Stimulated activated CD8-positive, alpha-beta memory T cell treated with anti-CD3 and anti-CD28 coated beads, Interleukin-7, amount 100 ng/mL, for 4 hours (primary cell): ENCODE measurements at places on chromosomes 12 and 14.

DNA sequence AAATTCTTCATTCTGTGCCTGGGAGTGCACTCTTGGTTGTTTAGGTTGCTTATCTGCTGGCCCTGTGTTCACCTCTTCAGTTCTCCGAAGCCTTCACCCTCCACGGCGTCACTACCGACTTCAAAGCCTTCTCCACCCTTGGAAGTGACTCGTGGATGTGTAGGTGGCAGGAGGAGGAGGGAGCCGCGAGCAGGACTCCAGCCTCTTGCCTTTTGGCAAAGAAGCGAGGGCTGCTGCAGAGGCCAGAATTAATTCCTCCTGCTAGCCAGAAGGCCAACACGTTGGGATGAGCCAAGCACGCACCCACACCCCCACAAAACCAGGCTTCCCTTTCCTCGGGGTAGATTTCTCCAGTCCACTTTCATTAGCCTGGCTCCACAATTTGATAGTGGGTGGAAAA is 86.5 kb downstream of the TBX5 start:
- no peak for DNase-seq

DNA sequence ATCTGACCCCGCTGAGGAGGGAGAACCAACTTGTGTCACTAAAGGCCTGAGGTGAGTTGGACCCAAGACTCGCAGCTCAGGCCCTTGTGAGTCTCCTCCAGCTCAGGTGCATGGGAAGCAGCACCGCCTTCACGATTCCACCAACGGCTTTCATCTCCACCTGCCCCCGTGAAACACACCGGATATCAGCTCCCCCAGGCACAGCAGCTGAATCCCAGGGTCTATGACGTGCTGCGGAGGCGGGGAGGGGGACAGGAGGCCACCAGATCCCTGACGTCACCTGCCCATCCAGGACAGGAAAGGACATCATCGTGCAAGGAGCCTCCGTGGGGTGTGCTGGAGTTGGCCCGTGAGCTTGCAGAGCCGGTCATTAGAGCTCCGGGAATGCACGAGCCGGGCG is 18.5 kb upstream of the SFSWAP start:
- DNase-seq, result no peak

- DNase-seq, result no peak
Observed at GRCh38 chr12:104769144-104769561, 188.9 kb downstream of the SLC41A2 start.

- DNase-seq, result no peak
Observed at GRCh38 chr12:98754095-98754494, 109.0 kb downstream of the APAF1 start.

GRCh38 chr12:67531501-67531900 is 117.0 kb upstream of the DYRK2 start:
- DNase-seq, result no peak

DNA sequence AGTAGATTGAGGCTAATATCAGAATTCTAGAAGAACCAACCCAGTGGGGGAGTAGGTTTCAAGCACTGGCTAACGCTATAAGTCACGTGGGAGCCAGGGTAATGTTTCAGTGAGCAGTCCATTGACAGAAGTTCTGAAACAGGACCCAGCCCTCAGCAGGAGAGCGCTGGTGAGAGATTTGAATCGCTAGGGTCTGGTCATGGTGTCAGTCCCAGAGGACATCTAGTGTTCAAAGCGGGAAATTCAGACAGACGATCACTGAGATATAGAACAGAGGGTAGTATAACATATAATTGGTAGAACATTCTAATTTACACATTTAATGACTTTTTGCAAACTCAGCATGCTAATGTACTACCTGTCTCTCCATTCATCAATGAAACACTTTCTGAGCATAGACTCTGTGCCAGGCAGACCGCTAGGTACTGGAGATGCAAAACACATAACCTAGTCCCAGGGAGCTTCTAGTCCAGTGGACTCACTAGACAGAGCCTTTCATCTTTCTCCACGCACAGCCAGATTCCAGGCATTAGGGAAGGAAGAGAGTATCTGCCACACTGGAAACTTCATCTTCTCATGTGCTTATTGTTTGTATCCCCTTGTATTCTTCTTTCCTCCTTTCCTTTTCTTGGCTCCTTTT is 35.4 kb upstream of the RNASE3 start:
- no peak for DNase-seq

DNA sequence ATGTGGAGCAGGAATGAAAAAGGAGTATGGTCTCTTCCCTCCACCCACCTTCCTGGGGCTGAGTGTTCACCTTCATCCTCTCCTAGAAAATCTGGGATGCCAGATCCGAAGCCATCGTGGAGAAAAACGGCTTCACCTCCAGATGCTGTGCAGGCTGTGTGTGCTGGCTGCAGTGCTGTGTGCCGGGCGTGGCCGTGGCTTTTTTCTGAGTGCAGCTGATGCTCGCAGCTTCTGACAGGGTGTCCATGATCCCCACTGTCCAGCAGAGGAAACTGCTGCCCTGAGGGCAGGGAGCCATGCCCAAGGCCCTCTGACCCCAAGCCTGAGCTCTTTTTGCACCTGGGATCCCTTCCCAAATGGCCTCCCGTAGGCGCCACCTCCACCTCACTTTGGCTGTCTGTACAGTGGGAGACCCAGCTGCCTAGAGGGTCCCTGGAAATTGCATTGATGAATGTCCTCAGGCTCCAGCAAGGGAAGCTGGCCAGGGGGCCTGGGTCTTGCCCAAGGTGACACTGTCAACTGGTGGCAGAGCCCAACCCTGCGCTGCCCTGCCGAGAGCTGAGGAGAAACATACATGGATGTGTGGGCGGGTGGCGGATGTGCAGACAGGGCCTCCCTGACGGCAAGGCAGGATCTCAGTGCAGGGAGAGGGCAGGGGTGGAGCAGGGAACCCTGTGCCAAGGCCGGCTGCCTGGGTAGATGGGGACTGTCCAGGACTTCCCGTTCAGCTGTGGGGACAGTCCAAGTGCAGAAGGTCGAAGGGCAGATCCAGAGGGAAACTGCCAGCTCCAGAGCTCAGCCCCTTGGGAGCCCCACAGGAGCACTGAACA is 53.3 kb downstream of the BEGAIN start:
- no peak for DNase-seq

DNA sequence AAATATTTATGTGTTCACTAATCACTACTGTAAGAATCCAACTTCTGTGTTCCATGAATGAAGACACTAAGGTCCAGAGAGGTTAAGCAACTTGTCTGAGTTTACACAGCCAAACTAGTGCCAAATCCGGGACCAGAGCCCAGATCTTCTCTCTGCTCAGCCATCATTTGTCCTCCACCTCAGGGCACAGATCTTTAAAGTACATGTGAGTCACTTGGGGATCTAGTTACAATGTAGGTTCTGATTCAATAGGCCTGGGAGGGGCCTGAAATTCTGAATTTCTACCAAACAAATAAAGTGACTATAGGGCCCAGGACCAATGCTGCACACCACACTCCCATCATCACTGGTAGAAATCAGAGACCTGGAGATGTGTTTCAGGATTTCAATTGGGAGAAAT is 162.9 kb downstream of the GXYLT1 start:
- no peak for DNase-seq

GRCh38 chr12:51850965-51851299 is 2.4 kb upstream of the FIGNL2 start:
- no peak for DNase-seq

- no peak for DNase-seq
Observed at GRCh38 chr12:3771853-3772252, 18.9 kb upstream of the CRACR2A start.

DNA sequence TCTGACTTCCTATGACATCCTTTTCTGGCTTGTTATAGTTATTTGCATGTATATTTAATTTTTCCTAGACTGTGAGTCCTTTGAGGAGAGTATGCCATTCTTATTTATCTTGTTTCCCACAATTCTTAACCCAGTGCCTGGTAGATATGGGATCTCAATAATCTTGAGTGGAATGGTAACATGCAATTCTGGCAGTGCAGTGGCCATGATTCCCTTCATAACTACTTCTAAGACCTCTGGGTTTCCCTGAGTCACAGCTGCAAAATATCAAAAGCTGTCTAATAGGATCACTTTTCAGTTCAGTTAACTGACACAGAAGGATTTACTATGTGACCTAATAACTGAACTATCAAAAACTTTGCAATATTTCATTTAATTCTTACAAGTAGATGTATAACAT is 135.0 kb downstream of the ADAMTS20 start:
- DNase-seq, result no peak

GRCh38 chr12:31737345-31737744 is 8.5 kb upstream of the AMN1 start:
- DNase-seq, result no peak

DNA sequence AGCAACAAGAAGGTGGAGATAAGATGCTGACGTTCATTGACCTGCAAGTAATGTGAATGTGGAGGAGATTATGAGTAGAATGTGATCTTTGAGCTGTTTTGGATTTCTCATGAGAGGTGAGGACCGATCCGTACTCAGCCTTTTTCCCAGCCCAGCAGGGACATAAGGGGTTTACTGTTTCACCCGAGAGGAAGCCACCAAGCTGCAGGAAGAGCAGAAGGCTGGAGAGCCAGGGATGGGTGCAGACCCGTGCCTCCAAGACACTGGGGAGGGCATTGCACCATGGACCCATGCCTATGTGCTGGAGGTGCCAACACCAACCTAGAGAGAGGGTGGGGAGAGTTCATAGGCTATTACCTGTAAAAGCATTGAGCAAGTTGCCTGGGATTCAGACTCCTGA is 206.0 kb upstream of the DIO3 start:
- no peak for DNase-seq

DNA sequence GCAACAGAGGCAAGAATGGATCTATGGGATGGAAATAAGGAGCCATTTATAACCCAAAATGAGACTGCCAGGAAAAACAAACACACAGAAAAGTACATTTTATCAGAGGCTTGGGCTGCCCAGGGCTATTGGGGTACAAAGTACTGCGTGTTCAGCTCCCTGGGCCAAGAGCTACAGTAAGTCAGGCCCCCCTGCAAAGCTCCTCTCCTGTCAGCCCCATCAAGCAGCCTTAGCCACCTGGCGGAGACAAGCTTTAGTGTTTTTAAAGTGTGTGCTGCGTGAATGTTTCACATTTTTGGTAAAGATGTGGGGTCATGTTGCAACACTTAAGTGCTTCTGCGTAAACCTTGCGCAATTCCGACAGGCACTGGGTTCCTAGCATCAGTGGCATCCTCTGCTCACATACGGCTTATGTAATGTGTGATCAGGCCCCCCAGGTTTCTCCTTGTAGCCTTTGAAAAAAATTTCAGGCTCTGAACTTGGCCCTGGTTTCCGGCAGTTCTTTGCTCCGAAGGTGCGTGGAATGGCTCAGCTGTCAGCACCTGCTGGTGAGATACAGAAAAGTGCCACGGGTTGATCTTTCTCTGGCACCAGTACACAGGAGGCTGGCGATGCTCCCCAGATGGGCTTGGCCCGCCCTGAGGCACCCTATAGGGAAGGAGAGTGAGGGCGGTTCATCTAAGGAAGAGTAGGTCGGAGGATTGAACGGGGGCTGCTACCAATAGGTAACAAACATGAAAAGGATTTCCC is 198.7 kb upstream of the EEA1 start:
- DNase-seq, result no peak

DNA sequence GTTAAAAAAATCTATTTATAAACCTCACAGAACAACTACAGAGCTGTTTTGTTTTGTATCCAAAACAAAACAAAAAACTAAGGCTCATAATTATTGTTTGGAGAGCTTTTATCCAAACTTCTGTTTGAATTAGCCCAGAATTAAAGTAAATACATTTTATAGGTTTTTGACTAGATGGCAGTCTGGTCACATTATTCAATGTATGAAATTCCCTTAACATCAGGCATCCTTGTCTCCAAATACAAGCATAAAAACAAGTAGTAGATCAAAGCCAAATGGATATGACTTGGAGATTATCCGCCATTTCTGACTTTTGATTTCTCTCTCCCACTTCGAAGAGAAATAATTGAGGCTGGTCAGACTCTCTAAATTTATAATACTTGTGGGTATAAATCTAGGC is 63.5 kb downstream of the SLC38A1 start:
- no peak for DNase-seq

GRCh38 chr14:72892103-72892878 is 1.6 kb downstream of the DPF3 start:
- no peak for DNase-seq

GRCh38 chr12:67062193-67062592 is 207.0 kb upstream of the CAND1 start:
- no peak for DNase-seq
